H4 (cell line): ENCODE measurements at places on chromosomes 7 and 10. TPM values are rescaled to one million over a fixed set of nuclear protein-coding genes. Genes with fewer than 3 reads are reported as not detected.

The IDI2 gene
- total RNA-seq: not detected in 2 replicates

The GIMAP7 gene
- not detected in 2 replicates for total RNA-seq

The COPG2 gene
- total RNA-seq: 39.2 and 41.3 TPM in 2 replicates

The TRUB1 gene
- total RNA-seq: 34.9 and 36.2 TPM in 2 replicates

The MGAM2 gene
- not detected in 2 replicates for total RNA-seq

The CAV2 gene
- total RNA-seq: 59.4 and 67.2 TPM in 2 replicates

The MRPS16 gene
- 57.6 and 71.6 TPM in 2 replicates for total RNA-seq

The ITGB8 gene
- total RNA-seq: 83.5 and 107 TPM in 2 replicates

The CRHR2 gene
- not detected in 2 replicates for total RNA-seq

The OR9A2 gene
- total RNA-seq: not detected in 2 replicates

The CPA1 gene
- not detected in 2 replicates for total RNA-seq

The CUBN gene
- 0.06 and 0.14 TPM in 2 replicates for total RNA-seq

- DNase-seq: no peak
These were observed 89.4 kb downstream of the LRRN3 start for GRCh38 chr7:111180338-111180737.

DNA sequence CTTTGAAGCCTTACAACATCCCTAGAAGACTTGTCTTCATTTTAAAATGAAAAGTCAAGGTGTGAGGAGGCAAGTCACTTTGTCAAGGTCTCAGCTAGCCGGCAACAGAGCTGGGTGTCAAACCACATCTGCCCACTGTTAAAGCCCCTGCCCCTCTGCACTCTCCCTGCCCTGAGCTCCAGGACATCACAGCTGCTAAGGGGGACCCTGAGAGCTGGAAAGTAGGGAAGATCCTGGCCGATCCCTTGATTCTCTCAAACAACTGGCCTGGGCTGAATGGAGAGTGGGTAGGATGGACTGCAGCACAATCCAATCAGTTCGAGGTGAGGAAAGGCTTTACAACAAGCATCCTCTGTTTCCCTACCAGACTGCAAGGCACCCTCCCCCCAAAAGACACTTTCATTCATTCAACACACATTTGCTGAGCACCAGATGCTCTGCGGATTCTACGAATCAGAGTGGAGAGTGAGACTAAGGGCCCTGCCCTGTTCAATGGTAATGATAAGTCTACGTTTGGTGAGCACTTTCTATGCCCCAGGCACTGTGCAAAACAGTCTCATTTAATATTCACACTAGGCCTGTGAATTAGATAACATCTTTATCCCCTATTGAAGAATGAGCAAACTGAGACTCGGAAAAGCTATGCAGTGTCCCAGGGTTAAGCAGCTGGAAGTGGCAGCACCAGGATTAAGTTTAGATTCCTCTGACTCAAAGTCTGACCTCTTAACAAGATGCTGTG lies 148.1 kb downstream of the HERPUD2 start:
- no peak for DNase-seq

DNA sequence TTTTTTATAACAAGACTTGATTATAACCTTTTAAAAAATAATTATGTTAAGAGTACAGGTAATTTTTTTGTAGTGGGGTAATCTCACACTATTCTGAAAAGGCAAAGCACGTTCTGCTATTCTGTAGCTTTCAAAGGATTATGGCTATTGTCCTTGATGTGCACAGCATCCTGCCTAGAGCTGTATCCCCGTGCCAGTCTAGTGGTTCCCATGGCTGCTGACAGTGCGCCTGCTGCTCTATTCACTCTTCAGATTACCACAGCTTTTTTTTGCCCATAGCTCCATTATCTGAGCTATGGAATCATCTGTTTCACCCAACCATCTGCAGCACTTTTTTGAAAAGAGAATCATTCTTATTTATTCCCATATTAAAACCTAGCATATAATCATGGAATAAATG lies 723.4 kb downstream of the PHTF2 start:
- DNase-seq: no peak

DNA sequence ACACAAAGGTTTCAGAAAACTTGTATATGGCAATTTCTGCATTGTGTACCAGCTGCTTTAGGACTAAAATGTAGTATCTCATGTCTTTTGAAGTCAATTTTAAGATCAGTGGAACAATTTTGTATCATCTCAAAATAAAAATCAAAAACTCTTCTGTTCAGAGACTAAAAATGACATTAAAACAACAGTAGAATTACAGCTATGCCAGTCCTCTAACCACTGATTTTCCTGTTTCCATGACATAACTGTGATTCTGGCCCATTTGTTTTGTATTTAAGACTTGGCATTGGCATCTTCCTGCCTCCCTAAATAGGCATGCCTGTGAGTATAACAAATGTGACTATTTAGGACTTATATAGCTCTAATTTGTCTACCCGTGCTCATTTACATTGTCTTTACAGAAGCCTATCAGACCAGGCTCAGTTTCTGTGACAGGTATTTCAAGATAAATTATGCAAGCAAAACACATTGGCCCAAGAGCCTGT lies 29.1 kb upstream of the VPS41 start:
- DNase-seq: no peak

- no peak for DNase-seq
These were observed 28.2 kb downstream of the PHYH start for GRCh38 chr10:13271552-13272163.

DNA sequence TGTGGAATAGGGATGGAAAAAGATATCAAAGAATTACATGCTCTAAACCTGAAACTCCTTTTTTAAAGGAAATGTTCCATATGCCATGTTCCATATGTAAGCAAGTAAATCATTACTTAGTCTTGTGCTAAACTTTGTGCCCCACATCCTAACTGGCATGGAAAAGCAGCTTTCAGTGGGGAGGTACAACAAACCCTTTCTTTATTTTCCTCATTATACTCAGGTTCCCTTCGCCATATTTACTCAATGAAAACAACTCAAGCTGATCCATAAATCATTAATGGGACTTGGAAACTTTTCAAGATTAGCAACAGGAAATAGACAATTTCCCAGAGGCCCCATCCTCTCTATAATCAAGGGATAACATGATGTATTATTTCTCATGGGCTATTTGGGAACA lies 56.0 kb downstream of the GSAP start:
- no peak for DNase-seq

GRCh38 chr7:115940460-115941060 lies 90.0 kb downstream of the TFEC start:
- no peak for DNase-seq

DNA sequence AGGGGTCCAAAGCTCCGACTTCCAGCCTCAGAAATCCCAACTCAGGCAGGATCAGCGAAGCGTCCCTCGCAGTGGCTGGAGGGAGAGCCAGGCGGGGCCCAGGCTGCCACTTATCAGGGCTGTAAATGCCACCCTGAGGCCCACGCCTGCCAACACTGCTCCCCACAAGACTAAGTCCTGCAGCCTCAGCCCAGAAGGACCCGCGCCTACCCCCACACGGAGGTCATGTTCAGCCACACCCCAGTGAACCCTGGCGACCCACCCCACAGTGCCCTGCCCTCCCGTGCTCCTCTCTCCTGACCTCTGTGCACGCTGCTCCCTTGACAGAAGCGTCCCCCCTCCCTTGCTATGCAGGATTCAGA lies 3.2 kb downstream of the PSMG3 start:
- DNase-seq: no peak

DNA sequence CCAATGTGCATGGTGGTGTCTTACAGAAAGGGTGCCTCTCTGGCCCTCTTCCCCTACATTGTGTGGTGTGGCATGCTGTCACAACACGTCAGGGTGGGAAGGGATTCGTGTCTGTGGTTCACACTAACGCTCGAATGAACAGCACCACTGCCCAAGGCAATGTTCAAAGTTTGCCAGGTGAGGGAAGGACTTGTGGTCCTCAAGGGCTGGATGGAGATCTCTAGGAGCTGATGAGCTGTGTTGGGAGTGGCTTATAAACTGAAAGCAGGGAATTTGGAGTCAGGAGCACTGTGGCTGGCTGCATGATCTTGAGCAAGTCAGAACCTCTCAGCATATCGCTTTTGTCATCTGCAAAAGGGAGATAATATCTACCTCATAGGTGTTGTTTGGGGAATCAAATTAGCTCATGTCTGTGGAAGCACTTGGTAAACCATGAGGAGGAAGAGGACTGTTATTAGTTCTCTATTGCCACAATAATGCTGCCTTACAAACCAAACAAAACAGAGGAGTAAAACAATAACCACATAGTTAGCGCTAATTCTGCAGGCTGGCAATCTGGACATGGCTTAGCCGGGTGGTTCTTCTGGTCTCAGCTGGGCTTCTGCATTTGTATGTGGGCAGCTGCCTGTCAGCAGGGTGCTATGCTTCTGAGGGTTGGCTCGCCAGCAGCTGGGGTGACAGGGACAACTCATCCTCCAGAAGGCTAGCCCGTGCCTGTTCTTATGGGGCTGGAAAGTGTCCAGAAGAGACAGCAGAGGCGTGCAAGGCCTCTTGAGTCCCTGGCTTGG lies 22.9 kb upstream of the C10orf105 start:
- DNase-seq: no peak

GRCh38 chr7:33114976-33115375 lies 5.8 kb upstream of the RP9 start:
- no peak for DNase-seq

DNA sequence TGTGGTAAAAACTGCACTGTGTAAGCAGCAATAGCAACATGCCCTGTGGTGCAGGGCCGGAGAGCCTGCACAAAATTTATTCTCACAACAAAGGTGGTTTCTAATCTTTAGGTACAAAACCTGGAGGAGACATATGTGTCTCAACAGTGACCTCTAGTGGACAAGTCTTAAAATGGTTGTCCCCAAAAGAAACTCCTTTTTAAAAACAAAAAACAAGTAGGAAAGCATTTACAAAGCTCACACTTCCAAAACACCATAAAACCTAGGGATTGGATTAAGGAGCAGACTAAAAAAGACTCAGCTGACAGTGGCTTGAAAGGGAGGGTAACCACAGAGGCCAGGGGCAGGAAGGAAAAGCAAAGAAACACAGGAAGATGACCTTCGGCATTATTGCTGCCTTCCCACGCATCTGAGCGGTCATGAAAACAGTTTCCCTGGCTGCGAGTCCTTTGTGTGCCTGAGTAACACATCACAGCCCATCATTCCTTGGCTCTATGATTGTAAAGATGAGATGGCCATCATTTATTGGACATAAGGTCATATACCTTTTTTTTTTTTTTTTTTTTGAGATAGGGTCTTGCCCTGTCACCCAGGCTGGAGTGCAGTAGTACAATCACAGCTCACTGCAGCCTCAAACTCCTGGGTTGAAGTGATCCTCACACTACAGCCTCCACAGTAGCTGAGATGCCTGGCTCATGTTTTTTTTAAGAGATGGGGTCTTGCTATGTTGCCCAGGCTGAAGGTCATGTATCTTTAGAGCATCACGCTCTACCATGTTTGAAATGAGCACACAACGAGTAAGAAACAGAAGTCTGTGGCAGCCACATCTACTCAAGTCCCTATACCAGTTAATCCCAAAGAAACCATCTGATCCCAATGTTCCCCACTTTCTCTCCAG lies 39.5 kb downstream of the RSU1 start:
- DNase-seq: peak; percentile 13

GRCh38 chr10:65571011-65571570 lies 1354.7 kb upstream of the LRRTM3 start:
- DNase-seq: no peak

GRCh38 chr7:91655656-91656055 lies 224.8 kb downstream of the MTERF1 start:
- no peak for DNase-seq

GRCh38 chr7:27198138-27198841 lies 1.6 kb downstream of the HOXA13 start:
- no peak for DNase-seq

DNA sequence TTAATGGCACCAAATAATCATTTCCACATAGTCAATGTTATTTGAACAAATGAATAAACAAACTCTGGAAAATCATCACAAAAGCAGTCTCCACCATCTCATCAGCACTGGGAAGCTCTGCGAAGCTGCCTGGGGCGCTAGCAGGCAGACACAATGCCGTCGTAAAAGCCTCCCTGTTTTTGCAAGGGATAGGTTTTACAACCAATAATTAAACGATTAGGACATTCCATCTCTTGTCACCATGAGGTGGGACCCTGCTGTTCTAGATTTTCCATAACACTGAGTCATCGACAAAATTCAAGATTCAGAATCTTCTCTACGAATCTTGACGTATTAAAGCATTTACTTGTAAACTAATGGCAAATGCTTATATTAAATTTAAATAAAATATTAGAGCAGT lies 172.8 kb upstream of the AKR1E2 start:
- DNase-seq: no peak

- no peak for DNase-seq
These were observed 3.0 kb downstream of the ZYX start for GRCh38 chr7:143384148-143384547.

- DNase-seq: no peak
These were observed 5.6 kb upstream of the BPGM start for GRCh38 chr7:134640842-134641715.

GRCh38 chr7:2701832-2702593 lies 14.0 kb downstream of the AMZ1 start:
- no peak for DNase-seq

DNA sequence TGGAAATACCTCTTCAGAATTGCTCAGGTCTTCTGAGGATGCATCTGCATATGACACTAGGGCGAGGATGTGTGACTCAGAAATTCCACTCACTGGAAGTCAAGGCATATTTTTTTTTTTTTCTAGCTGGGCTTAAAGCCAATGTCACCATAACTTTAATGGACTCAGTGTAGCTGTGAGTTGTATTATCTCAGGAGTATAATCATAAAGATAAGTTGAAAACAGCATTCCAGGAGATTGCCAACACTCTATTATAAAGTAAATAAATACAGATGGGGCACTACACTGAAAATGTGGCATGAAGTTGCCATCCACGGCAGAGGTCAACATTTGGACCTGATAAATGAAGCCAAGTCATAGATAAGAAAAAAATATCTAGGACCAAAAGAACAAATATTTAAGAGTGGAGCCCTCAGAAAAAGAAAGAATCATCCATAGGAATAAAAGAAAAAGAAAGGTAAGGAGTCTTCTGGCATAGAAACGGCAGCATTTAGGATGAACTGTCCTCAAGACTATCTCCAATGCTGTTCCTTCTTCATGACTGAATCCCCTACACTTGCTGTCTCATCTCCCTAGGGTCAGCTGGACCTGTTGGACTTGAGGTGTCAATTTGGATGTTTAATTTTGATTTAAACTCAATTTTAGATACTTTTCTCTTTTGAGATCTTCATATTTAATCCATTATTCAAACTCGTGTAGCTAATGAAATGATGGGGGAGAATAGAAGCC lies 72.9 kb upstream of the CAV2 start:
- DNase-seq: peak; percentile 77

DNA sequence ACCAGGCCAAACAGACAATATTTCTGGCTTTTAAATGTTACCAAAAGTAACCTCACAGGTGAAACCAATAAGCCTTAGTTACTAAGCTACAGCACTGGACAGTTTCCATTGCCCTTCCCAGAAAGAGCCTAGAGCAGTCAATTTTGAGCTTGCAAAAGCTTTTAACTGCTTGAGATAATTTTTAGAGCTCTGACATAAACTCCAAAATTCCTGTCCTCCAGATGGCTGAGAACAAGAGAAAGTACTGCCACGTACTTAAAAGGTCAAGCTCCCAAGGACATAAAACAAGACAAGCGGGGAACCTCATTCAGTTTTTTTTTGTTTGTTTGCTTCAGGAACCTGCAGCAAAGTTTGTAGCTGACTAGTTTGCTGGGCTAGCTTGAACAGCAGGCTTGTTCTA lies 54.1 kb downstream of the BBS9 start:
- DNase-seq: no peak
